ENCODE measurements at places on chromosomes 2 and 18.

DNA sequence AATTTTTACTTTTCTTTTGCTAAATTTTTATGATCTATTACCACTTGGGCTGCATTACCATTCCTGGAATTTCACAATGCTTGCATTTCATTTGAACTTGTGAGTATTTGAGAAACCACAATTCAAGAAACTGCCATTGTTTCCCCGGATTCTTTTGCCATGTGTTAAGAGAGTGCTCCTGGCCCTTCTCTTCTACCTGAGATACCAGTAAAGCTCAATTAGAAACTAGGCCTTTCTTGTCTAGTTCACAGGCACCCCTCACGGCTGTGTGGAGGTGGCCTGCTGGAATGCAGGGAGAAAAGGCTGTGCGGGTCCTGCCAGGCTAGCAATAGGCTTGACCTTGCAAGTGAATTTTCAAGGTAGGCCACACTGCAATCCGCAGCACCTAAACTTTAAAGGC, 40.8 kb downstream of the ZEB2 start:
- no peak for DNase-seq

- no peak for DNase-seq
Observed at GRCh38 chr2:230164139-230164538, 55.6 kb downstream of the SP110 start.

DNA sequence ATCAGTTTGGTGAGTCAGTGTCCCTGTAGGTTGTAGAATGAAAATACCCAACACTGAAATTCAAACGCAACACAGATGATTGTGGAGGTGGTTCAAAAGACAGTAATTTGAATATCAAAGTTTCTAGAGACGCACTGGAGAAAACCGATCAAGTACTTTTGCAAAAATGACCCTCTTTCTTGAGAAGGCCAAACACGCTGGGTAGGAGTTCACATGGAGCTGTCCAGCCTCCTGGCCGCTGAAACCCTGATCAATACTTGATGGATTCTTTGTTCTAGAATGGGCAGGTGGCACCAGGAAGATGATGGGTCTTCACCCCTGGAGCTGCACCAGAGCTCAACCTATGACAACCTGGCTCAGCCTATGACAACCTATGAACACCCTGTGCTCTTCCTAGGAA, 39.7 kb upstream of the UBE2F start:
- DNase-seq: no peak

DNA sequence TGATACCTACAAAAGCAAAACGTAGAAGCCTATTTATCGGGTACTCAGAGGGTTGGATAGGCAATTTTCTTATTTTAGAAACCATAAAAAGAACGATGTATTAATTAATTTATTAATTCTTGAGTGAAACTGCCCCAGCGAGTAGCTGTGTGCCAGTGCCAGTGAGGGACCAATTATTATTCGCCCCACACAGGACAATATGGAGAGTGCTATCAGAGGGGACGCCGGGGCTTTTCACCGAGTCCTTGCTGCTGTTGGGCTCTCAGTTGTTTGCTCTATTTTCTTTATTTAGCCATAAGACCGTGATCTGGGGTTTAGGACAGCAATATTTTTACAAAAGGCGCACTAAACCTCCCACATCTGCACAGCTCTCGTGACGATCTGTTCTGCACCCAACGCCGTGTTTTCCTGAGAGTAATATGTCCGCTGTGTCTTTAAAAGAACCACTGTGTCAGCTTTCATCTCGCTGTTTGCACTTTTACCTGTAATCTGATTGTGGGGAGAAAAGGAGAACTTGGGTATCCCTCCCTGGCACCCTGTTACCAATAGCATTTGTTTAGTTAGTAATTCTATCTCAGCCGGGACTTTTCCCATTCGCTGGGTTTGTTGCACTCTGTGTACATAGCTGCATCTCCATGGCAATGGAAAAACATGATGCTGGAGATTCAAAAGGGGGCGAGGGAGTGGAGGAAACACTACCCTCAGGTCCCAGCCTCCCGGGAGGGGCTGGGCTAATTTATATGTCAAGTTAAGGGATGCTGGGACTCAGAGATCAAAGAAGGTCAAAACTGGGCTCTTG, 30.1 kb upstream of the ZNF516 start:
- no peak for DNase-seq

DNA sequence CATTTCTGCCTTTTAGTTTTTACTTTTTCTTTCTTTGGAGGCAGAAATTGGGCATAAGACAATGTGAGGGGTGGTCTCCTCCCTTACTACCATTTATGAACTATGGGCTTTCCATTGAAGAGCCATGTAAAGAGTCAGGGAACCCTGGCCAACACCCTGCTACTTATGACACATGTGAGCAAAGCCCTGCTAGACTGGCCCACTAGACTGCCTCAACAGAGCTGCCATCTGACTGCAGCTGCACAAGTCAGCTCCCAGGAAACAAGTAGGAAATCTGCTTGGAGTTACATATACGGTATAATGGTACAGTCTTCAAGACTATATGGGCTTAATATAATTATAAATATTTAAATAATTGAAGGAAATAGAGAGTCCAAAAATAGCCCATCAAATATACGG, 816.8 kb downstream of the TRIB2 start:
- DNase-seq: no peak

- DNase-seq: no peak
Observed at GRCh38 chr18:75679331-75679730, 251.8 kb upstream of the SMIM21 start.

GRCh38 chr2:238908960-238909951, 61.4 kb downstream of the TWIST2 start:
- DNase-seq: no peak

DNA sequence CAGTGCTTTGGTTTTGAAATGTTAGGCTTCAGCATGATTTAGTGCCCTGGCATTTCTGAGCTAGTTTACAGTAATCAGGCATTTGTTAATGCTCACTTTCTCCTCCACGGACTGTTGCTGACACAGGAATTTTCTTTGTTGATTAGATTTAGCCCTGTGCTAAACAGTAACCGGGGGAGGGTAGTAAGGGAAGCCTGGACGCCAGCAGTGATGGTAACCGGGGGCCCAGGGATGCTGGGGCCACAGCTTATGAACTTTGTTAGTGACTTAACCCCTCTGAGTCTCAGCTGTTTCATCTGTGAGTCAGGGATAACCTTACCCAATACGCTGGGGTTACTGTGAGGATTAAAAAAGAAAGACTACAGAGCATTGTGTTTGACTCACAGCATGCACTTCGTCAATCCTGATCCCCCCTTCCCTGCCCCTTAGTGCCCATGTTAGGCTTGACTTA, 33.5 kb downstream of the KLHL29 start:
- no peak for DNase-seq

DNA sequence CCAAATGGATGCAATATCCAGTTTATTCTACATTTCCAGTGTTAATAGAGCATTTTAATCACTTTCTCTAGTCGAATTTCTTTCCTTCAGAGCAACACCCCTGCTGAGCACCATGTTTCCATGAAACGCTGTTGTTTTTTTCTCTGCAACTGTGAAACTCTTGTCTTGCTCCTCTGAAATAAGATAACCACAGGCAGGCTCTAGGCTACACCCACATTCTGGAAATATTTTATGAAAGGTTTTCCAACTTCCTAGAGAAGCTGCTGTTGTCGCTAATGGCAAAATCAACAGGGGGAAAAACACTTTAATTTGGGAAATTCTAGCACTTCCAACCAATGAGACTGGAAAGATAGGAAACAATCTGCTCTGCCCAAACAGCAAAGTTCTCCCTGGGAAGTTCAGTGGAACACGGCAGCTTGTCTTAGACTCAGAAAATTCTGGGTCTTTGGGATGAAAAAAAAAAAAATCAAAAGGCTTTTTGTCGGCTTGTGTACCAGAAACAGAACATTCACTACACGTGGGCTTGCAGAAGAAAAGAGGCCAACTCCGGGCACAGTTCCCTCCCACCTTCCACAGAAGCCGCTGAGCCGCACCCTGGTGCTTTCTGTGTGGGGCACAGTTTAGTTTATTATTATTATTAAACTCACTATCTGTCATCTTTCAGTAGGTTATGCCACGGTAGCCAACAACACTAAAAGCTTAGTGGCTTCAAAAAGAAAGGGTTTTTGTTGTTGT, 98.7 kb downstream of the MMADHC start:
- DNase-seq: no peak

- no peak for DNase-seq
Observed at GRCh38 chr18:58996131-58996641, 131.5 kb downstream of the ZNF532 start.

DNA sequence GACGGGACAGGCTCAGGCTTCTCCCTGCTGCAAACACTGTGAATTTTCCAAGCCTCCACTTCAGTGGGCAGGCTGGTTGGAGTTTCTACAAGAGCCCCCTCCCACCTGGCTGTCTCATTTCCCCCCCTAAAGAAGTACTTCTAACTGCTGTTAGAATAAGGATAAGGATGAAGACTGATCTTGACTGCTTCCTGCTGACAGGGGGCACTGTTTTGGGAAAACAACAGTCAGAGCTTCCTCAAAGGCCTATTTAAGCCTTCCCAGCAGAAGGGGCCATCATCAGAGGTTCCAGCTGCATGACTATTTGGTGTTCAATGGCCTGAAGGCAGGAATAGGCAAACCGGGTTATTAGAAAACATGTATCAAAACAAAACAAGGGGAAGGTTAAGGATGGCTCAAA, 1162.8 kb downstream of the DSC3 start:
- DNase-seq: no peak

- DNase-seq: no peak
Observed at GRCh38 chr18:41504316-41504715, 450.7 kb upstream of the PIK3C3 start.

GRCh38 chr2:234348081-234348480, 148.8 kb downstream of the ARL4C start:
- no peak for DNase-seq

- no peak for DNase-seq
Observed at GRCh38 chr18:41858761-41859555, 96.1 kb upstream of the PIK3C3 start.

GRCh38 chr2:69742322-69742952, 503 bp downstream of the ANXA4 start:
- DNase-seq: no peak

- no peak for DNase-seq
Observed at GRCh38 chr2:237486334-237486818, 675 bp upstream of the MLPH start.

GRCh38 chr2:98909317-98910211, 26.5 kb downstream of the CRACDL start:
- no peak for DNase-seq

DNA sequence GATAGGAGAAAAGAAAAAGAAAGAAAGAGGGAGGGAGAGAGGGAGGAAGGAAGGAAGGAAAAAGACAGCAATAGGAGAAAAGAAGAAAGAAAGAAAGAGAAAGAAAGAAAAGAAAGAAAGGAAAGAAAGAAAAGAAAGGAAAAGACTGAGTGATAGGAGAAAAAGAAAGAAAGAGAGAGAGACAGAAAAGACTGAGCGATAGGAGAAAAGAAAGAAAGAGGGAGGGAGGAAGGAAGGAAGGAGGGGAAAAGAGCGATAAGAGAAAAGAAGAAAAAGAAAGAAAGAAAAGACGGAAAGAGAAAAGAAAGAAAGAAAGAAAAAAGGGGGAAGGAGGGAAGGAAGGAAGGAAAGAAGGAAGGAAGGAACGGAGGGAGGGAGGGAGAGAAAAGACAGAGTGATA, 216.7 kb downstream of the DOK6 start:
- DNase-seq: no peak

DNA sequence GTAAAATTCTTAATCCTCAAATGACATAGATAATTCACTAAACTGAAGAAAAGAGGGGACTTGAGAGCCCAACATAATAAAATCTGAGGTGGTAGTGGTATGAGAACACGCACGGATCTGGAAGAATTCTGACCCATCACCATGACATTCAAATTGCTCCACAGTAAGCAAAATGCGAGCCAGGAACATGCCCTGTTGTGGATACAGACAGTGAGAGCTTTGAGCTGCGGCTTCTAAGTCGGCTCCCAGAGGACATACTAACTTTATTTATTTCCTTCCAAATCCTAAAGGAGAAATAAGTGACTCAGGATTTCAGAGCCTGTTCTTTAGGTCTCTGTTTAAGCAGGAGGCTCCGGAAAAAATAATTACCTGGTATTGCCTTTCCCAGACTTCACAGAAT, 143.4 kb upstream of the SMAD7 start:
- no peak for DNase-seq

DNA sequence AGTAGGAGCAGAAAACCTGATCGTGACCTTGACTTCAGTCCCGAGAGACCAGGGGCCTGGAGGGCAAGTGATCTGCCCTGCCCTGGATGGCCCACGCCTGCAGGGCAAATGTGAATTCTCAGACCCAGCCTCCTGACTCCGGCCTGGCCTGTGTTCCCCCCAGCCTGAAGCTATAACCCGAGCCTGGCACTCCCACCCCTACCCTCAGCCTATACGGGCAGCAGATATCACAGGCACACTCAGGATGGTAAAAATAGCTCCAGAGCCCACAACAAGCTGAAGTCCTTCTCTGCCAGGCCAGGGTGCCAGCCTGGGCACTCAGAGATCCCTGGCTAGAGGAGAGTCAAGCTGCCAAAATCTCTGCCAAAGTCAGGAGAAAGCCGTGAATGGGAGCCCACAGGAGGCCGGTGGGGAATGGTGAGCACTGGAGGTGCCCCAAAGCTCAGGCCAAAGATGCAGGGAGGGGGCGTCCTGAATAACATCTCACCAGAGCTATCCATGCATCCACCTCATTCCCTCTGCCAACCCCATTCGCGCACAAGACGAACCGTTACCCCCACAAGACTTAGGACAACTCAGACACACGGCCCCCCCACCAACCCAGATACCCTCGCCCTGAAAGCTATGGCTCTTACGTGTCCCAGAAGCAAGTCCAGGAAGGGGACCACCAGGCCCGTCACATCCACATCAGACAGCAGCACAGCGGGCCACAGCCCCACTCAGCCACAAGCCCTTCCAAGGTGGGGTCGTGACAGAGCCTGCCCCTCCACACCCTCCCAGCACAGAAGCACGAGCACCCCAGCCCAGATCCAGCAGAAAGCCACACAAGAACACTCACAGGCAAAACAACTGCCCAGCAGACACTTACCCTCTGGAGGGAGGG, 144.9 kb downstream of the TNS1 start:
- no peak for DNase-seq

GRCh38 chr2:241804326-241805229, 4.4 kb upstream of the NEU4 start:
- DNase-seq: peak; percentile 55

- no peak for DNase-seq
Observed at GRCh38 chr2:86370579-86370978, 33.2 kb upstream of the REEP1 start.

Data from GM10248 (cell line).